OCI-LY7 (cell line): ENCODE measurements at places on chromosomes 3 and 15.

GRCh38 chr3:120151791-120152190 is 57.5 kb upstream of the GSK3B start:
- DNase-seq, result no peak

DNA sequence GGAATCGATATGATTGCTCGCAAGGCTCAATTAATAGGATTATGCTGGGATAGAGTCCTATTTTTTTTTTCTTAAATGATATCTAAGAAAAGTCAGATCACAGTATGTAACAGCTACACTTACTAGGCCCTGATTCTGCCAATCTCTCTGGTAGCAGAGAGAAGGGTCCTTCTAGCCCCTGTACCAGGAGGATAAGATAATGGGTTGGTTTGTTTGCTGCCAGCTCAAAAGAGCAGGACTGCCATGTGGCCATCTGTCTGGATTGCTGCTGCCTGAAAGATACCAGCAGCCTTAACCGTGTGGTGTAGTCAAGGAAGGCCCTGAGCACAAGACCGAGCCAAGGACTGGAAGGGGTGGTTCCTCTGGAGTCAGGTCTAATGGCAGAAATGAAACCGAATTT is 236.4 kb downstream of the KLF13 start:
- no peak for DNase-seq

DNA sequence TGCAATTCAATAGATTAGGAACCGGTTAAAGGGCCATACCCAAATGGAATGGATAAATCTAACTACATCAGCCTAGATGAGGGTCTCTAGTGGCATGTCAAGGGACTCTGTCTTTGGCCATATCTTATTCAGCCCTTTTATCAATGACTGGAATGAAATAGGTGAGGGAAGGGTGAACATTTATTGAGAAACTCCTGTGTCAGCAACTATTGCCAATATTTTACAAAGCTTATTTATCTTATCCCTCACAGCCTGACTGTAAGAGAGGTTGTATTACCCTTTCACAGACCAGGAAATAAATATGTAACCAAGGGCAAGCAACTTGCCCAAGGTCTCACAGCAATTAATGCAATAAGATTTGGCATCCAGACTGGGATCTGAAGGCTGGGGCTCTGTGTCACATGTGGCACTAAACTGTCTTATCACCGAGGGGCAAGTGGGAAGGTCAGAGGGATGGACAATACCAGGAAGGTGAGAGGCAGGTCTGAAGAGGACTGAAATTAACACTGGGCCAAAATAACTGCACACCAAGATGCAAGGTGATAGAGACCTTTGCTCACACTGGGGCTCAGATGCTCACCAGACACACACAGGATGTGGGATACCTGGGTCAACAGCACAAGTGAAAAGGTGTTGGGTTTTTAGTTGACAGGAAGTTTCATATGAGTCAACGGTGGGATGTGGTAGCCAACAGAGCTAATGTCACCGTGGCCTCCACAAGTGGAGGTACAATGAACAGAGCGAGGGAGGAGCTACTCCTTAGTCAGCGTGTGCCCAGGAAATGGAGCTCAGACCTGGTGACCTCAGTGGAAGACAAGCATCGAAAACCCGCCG is 261.3 kb downstream of the RPLP1 start:
- DNase-seq, result no peak

- DNase-seq, result no peak
Measured at GRCh38 chr15:53036641-53037040, 246.5 kb upstream of the ONECUT1 start.

DNA sequence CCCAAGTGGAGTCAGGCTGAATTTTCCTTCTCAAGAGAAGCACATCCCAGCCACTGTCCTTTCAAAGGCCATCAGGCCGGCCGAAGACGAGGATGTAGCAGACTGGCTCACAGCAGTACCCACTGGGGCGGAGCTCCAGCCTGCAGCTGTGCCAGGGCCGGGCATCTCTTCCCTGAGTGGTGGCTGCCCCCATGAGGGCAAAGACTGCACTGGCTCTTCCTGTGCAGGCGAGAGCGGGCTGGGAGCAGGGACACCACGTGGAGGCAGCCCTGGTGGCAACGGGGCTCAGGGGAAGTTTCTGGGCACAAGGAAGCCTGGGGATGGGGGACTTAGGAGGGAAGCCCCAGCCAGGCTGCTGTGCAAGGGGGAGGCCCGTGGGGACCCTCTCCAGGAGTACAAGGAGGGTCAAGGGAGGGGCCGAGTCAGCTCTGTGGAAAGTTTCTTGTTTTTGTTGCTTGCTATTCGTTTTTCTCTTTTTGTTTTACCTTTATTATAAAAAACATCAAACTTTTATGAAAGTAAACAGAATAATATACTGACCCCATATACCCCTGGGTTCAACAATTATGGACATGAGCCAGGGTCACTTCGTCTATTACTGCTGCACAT is 66.1 kb downstream of the RPN1 start:
- DNase-seq, result peak; percentile 38

- no peak for DNase-seq
Measured at GRCh38 chr15:76795217-76795616, 109.9 kb downstream of the SCAPER start.

- DNase-seq, result no peak
Measured at GRCh38 chr3:127475975-127476705, 114.4 kb downstream of the TPRA1 start.

DNA sequence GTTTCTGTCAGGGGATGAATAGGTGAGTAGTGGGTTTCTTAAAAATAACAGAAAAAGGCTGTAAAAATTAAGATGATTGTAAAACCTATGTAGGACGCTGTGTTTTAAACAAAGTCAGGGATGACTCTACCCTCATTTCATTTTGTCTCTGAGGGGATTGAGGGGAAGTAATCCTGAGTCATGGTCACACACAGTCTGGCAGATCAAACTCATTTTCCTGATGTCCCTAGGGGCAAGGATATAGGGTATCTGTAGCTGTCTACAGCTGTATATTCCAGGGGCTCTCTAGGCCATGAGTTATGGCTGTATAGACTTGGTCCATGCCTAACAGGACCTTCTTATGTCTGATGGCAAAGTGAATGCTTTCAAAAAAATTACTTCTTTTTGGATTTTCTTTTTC is 421.1 kb downstream of the PDCD6IP start:
- DNase-seq, result no peak

- no peak for DNase-seq
Measured at GRCh38 chr15:96695426-96695825, 364.9 kb downstream of the NR2F2 start.

DNA sequence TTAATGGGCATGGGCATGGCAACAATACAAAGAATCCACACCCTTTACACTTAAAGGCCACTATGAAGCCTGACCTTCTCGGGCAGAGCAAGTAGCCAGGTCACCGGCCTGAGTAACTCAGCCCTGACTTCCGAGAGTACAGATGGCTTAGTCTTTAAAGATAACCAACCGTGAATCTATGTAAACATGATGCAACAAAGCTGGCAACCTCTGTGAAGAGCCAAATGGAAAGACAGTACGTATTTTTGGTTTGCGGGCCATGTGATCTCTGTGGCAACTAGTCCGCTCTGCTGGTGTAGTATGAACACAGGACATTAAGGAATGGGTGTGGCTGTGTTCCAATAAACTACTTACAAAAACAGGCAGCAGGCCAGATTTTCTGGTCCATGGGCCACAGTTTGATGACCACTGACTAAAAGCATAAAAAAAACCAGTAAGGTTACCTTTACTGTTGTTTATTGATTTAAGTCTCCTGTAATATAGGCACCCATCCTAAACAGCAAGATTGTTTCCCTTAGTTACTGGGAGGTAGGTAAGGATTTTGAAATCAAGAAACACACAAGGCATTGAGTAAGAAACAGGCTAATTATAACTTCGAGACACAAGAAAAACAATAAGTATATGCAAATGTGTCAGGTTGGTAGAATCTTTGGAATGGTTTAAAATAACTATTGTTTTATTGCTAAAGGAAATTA is 14.5 kb downstream of the RIOX2 start:
- no peak for DNase-seq

GRCh38 chr3:180684807-180685206 is 5.5 kb upstream of the CCDC39 start:
- no peak for DNase-seq

DNA sequence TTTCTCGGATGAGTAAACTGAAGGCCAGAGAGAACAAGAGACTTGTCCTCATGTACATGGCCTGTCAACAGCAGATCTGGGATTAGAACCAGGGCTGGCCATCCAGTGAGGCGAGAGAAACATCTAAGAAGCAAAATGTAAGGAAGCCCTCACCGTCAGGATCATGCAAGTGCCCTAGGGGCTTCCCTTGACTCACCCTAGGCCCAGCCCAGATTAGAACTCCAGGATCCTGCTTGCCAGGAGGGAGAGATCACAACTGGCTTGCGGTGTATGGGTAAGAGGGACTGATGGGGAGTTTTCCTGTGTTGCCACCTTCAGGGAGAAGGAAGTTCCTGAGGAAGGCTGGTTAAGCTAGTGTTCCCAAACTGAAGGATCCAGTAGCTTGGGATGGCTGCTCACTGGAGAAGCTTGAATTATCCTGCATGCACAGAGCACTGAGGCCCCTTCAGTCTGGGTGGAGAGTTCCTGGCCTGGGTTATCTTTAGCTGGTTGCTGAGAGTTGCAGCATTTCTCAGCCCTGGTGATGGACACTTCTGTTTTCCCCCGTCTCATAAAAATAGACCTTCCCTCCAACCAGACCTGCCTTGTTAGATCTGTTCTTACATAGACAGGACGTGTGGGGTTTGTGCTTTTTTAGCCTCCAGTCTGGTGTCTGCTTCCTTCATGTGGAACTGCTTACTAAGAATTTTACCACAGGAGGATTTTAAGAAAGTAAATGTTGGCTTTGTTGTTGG is 28.2 kb upstream of the XIRP1 start:
- DNase-seq, result peak; percentile 14

DNA sequence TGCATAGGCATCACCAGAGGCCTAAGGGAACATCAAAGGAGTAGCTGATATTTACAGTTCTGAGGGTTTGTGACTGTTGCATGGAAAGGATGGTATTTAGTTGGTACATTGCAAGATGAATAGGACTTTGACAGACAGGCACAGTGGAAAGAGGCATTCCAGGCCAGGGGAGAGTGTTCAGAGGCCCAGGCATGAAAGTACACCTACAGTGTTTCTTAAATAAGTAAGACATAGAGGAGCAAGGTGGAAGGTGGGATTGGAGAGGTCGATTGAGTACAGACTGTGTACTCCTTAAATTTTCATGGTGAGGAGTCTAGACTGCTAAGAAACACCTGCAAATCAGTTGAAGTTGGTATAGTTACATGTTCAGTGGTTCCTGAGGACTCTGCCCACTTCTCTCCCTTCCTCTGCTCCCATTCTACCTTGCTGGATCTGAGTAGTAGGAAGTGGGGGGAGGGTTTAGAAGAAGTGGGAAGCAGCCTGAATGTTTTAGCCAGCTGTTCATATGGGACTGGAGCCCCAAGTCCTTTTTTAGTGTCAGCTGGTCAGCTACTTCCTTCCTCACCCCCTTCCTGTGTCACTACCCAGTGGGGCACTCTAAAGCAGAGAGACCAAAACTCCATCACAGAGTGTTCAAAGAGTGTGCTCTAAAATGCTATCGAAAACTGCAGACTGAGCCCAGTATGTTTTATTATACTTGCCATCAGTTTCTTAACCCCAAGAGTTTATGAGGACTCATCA is 14.0 kb downstream of the KLHL18 start:
- DNase-seq, result peak; percentile 24

- DNase-seq, result peak; percentile 7
Measured at GRCh38 chr3:43786102-43786501, 95.4 kb downstream of the ABHD5 start.

DNA sequence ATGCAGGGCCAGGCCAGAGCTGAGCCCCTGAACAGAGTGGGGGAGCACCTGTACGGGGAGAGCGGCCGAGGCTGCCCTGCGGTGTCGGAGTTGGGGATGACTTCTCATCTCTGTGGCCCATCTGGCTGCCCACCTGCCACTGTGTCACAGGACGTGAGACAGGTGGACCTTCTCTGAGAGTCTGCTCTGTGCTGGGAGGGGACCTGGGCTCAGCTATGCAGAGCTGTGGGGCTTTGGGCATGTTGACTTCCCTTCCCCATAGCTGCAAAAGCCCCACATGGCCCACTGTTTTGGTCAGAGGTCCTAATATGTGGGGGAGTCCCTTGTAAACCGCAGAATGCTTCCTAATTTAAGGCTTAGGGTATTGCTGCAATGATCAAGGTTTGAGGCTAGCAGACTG is 68.0 kb upstream of the TRPM1 start:
- no peak for DNase-seq

DNA sequence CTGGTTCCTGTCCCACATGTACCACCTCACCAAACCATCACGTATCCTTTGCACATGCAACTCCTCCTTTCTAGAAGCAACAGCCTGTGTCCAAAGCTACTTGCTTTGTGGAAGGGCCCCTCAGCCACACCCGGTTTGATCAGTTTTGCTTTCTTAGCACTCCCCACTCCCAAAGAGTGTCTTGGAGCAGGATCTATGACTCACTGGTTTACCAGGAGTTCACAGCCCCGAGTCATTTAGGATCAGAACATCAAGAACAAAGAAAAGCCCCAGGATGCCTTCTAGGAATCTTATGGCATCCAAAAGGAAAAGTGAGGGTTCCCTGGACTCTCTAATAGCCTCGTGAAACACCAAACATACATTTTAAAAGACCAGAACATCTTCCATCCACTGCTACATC is 50.7 kb upstream of the IGF1R start:
- no peak for DNase-seq

DNA sequence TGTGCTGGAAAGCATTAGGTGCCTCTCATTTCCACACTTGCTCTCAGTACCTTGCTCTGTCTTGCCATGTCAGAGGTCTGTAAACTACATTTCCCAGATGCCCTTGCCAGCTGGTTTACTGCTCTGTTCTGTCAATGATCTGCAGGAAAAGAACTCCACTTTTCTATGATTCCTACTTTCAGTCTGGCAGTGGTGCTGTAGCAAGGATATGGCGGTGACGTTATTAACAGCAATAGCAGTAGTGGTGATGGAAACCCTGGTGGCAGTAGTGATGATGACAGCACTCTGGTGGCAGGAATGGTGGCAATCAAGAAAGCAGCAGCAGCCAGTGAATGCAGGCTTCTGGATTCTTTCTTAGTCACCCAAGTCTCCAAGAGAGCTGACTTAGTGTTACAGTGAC is 665.2 kb downstream of the DIPK2A start:
- DNase-seq, result no peak

DNA sequence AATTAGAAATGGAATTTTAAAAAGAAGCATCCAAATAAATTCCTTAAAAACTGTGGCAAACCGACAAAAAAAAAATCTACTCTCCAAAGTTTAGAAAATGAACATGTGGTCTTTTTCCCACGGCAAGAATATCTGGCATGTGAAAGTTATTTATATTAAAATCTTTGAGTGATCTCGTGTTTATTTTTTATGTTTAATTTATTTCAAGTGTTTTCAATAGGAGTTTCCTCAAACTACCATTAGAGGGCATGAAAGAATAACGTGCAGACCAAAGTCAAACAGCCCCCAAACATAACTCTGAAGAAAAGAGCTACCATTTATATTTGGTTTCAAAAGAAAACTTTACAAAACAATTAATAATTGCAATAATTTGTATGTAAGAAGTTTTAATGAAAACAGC is 286.4 kb downstream of the ZIC4 start:
- no peak for DNase-seq

DNA sequence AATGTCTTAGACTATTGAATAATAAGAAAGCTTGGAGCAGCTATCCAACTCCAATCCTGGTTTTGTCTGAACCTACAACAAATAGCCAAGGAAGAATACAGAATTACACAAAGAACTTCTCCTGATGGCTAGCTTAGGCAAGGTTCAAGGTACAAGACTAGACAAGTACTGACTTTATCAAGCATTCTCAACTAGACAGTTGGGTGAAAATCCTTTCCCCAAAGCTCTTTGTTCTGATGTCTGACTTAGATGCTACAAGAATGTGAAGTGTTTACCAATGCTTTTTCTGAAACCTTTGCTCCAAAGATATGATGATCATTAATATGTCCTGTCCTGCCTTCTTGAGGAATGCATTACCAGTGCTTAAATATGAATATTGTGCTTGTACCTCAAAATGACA is 113.8 kb downstream of the ANXA2 start:
- DNase-seq, result no peak
